ENCODE measurements at places on chromosomes 4 and X.

DNA sequence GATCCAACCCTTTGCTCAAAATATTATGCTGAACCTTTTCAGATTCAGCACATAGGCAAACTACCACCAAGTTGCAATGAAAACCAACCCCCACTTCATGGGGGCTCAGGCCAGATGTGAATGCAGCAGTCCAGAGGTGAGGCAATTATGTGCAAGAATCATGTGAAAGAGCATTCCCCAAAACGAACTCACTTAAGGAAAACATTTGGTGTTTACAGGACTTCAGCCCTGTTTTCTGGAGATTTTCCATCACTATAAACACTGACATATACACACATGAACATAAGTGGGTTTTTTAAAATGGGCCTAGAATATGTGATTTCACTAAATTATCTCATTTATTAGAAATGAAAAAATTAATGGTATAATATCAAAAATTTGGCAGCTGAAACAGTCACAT lies 31.5 kb downstream of the BMP3 start:
- DNase-seq: no peak

DNA sequence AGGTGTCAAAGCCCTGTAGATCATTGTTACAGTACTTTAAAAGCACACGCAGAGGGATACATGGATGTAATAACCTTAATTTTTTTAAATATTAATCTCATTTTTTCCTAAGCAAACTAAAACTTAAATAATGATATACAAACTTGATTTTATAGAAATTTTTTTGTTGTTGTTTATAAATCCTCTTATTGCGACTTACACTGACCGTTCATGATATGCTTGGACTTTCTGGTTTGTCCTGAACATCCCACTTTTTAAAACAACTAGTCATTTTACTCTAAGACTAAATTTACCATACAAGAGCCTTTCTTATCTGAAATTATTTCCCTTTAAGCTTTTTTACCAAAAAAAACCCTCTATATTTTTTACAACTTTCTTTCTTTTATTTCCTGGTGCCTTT lies 2106.0 kb downstream of the PCDH7 start:
- no peak for DNase-seq

DNA sequence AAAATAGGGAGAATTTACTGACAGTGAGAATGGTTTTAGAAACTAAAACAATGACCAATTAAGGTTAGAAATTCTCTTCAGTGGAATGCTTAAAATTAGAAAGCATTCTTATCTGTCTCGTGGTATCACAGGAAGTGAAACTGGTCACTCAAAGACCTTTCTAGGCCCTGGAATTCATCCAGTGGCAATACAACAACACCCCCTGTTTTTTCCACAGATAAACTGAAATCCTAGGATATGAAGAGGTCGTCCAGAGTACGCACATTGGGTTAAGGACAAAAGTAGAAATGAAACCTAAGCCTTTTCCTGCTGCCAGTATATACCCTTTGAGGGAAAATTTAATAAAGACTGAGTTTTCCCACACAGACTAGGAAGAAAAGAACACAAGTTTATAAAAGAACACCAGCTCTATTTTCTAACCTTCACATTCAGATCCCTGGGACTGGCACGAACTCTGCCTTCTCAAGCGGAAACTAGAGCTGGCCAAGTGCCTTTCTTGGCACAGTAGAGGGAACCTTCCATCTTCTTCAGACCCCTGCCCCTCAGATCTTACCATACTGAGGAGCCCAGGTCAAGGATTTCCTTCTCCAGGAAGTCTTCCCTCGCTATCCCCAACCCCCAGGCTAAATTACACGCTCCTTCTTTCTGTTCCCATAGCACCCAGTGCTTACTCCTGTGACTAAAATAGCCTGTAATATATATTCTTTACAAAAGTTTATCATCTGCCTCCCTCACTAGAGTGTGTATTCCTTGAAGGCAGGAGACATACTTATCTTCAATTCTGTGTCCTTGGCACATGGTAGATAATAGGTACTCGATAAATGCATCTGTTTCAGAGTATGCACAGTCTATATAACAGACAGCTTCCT lies 16.9 kb downstream of the LHFPL1 start:
- DNase-seq: no peak

DNA sequence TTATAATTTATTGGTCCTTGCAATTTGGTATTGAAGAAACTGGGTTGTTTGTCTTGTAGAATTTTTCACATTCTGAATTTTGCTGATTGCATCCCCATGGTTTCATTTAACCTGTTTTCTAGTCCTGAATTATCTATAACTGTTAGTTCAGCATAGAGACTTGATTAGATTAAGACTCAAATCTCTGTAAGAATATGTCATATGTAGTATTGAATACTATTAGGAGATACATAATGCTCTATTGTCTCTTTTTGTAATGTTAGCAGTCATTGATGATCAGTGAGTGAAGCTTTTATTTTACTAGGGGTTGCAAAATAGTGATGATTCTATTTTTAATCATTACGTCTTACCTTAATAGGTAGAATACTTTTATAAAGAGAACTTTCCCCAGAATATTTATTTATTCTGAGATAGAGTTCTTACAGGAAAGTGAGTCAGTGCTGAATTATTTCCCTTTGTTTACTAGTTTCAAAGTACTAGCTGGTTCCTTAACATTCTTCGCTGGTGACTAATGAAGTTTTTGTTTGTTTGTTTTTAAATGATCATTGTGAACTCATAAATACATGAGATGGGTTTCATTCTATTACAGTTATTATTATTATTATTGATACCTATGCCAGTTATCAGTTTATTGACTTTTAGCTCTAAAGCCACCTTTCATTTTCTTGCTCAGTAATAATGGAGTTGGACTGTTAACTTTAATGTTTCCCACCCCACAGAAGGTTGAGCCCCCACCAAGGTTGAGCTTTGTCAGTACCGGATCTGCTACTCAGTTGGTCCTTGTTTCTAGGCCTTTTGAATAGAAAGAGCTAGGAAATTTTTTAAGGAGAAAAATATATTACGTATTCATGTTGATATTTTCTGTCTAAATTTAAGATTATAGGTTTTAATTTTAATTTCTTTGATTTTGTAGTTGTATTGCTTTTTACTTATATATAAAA lies 102.3 kb downstream of the LARP1B start:
- DNase-seq: no peak

- DNase-seq: no peak
These were observed 1.4 kb upstream of the ATP2B3 start for GRCh38 chrX:153516073-153516472.

GRCh38 chr4:145690610-145691009 lies 10.7 kb downstream of the C4orf51 start:
- DNase-seq: no peak

- no peak for DNase-seq
These were observed 138.4 kb upstream of the ARX start for GRCh38 chrX:25154168-25154567.

GRCh38 chr4:56496241-56496640 lies 9.3 kb upstream of the ARL9 start:
- DNase-seq: no peak

Data from AG04449 (cell line).